ENCODE measurements at places on chromosomes 7 and 10.

- no peak for DNase-seq
Measured at GRCh38 chr10:116171505-116171904, 101.5 kb downstream of the GFRA1 start.

DNA sequence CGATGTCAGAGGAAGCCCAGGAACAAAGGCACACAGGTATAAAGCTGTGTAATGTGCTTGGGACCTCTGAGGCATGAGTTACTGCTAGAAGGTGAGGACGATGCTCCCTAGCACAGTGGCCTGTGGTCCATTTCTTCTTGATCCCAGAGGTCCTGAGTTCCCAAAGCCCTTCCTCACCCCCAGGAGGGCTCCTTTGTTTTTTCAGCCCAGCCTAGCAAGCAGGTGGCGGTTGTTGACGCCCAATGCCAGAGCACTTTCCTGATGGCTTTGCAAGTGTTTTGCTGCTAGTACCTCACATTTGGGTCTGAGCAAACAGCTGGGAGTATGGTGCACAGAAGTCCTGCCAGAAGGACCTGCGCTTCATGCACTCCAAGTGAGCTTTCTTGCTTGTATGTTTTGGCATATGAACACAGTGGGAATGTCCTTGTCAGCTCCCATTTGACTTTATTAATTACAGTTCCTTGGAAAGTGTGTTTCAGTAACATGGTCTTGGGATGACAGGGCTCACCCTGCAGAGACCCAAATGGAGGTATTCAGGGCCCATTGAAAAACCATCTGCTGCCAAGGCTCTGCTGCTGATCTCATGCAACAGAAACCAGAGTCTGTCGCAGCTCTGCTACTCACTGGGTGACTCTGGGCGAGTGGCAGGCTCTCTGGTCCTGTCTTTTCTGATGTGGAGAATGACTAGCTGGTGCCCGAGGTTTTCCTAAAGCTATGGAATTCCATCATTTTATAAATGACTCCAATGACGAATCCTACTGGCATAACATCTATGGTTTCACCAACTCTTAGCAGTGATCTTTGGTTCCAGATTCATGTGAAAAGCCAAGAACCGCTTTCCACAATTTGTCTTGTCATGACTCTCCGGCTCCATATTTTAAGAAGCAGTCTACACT is 134.9 kb downstream of the ARID5B start:
- no peak for DNase-seq

DNA sequence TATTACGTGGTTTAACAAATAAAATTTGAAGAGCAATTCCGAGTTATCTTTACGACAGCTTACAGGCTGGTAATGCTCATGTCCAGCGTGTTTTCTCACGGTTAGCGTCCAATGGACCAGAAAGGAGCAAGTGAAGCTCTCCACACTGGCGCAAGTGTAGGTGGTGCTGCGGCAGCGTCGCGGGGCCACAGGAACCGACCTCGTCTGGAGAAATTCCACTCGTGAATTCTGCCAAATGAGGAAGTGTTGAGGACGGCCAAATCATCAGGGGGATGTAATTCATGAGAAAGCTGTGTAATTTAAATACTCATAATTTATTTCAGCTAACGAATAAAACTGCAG is 350 bp upstream of the ZNF37A start:
- DNase-seq, result no peak

DNA sequence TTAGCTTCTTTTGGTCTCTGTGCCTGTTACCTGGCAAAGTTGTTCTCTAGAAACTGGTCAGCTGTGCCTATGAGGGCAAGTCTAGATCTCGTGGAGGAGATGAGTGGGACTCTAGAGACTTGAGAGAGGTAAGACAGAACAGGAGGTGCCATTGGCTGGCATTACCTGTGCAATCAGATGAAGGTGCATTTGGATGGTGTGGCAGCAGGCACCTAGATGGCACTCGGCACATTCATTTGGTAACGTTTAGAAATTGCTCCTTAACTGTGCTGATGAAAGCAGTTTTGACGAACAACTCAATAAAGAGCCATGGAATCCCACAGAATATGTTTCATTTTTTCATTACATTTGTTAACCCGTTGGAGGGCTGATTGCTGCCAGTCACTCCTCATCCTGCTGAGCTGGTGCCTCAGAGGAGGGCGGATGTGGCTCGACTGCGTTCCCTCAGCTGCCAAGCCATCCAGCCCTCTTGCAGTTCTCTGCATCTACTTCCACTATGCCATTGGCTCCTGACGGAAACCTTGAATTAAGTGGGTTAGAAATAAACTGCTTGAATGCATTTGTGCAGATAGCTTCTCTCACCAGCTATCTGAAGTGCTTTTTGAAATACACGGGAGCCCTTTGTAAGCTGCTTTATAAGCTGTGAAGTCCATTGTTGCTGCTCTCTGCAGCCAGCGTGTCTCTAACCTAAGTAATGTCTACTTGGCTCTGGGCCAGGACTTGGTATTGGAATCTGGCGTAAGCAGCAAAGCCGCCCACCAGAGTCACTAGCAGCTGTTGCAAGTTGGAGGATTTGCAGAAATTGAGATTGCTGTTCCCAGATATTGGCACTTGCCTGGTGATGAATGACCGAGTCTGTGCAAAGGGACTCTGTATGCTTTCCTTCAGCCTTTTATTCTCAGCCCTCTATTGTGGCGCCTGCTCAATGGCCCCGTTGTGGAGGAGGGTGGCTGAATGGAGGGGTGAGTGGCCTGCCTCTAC is 87.4 kb downstream of the LRRC4 start:
- no peak for DNase-seq

GRCh38 chr10:79243181-79244067 is 103.8 kb upstream of the PPIF start:
- no peak for DNase-seq

DNA sequence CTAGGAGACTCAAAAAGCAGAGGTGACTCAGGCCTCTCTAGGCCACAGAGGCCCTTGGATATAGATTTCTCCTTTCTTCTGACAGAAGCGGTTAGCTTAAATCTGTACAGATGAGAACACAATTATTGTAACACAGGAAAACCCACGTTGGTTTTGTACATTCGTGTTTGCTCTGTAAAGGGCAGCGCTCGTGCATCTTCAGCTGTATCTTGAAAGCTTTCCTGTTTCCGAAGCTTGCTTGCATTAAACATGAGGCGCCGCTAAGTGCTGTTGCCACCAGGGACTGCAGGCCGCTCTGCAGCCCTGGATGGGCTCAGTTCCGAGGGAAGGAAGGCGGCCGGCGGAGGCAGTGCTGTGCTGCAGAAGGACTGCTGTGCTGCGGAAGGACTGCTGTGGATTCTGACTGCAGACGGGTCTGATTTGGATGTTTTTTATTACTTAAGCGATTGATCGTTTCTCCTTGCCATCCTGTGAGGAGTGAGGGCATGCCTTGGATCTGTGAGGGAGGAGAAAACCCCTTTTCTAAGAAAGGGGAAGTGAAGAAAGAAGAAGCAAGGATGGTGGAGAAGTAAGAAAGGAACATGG is 53.3 kb downstream of the FHIP2A start:
- DNase-seq, result no peak

DNA sequence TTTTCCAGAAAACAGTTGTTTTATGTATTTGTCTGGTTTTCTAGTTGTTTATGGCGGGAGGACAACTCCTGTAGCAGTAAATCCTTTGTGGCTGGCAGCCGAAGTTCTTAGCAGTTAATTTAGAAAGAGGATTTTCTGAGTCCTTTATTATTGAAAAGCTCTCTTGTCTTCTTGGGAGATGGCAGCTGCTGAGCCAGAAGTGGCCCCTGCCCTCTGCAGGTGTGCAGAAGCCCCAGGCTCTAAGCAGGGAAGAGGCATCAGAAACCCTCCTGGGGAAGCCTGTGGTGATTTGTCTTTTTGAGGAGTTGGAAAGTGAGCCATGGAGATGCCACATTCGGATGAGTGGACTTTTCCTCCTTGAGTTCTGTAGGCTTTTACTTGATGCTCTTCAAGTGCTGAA is 106.3 kb downstream of the GLRX3 start:
- DNase-seq, result no peak

DNA sequence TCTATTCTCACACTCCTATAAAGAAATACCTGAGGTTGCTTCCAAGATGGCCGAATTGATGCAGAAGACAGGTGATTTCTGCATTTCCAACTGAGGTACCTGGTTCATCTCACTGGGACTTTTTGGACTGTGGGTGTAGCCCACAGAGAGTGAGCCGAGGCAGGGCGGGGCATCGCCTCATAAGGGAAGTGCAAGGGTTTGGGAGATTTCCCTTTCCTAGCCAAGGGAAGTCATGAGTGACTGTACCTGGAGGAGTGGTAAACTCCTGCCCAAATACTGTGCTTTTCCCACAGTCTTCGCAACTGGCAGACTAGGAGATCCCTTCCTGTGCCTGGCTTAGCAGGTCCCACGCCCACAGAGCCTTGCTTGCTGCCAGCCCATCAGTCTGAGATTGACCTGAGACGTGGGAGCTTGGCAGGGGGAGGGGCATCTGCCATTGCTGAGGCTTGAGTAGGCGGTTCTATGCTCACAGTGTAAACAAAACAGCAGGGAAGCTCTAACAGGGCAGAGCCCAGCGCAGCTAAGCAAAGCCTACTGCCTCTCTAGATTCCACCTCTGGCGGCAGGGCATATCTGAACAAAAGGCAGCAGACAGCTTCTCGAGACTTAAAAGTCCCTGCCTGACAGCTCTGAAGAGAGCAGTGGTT is 152.2 kb downstream of the ARL4A start:
- no peak for DNase-seq

DNA sequence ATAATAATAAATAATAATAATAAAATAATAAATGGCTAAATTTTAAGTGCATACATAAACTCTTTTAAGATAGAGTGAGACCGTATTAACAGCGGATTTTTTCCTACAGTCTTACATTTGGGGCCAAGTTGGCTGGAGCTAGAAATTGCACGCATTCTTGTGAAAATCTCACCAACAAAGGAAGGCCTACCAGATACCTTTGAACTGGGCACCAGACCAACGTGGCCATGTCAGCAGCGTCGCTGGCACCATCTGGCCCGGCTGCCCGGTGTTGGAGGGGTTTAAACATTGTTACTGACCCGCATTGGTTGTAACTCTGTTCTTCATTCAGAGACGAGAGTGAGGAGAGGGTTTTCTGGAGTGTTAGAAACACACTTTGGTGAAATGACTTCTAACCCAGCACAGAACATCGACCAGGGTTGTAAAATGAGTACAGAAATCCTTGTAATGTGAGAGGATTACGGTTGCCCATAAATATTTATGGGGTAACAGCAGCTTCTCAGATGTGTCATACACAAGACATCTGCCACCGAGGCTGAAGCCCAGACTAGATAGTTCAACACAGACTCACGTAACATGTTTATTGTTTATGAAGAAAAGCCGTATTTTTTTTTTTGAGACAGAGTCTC is 34.6 kb upstream of the UNCX start:
- no peak for DNase-seq

DNA sequence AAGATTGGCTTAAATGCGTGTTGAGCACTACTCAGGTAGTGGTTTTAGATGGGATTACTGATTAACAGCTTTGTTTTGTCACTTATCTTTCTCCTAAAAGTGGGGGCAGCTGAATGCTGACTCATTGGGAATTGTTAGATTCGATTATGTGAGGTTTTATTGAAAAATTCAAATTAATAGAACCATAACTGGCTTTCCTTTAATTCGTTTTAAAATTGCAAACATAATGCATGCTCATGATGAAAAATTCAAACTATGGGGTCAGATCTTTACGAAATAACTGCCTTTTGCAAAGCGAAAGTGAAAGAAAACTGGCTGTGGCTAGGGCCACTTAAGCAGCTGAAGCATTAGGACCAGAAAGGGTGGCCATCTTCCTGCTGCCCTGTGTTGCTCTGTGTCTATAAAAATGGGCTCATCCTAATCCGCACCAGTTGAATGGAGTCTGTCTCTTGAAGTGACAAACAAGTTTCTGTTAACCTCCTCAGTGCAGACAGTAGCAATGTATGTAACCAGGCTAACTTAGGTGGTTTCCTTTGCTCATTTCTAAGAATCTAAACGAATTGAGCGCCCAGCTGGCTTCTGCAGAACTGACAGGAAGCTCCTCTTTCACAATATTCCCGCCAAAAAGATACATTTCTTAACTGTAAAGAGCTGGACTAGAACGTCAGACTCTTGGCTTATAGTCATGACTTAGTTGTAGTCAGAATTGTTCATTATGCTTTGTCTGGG is 27.8 kb downstream of the DENND10 start:
- no peak for DNase-seq

- no peak for DNase-seq
Measured at GRCh38 chr7:6630007-6630849, 6.9 kb upstream of the ZNF316 start.

- DNase-seq, result no peak
Measured at GRCh38 chr10:74936577-74937265, 110.3 kb downstream of the KAT6B start.

GRCh38 chr10:30745953-30746352 is 116.4 kb upstream of the LYZL2 start:
- no peak for DNase-seq

GRCh38 chr7:2724453-2725177 is 36.6 kb downstream of the AMZ1 start:
- DNase-seq, result no peak

- DNase-seq, result no peak
Measured at GRCh38 chr7:69130396-69130795, 467.9 kb upstream of the AUTS2 start.

DNA sequence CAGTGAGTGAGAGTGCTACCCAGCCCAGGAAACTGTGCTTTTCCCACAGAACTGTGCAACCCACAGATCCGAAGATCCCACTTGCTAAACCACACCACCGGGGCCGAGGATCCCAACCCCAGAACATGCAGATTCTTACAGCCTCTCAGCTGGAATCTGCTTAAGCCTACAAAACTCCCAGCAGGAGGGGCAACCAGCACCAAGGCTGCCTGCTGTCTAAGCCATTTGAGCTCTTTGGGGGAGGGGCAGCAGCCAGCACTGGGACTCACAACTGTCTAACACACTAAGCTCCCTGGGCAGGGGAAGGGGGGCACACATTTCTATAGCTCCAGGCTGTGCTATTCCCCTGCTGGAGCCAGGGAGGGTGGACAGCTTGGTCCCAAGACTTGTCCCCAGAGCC is 529.9 kb downstream of the XPNPEP1 start:
- DNase-seq, result no peak

DNA sequence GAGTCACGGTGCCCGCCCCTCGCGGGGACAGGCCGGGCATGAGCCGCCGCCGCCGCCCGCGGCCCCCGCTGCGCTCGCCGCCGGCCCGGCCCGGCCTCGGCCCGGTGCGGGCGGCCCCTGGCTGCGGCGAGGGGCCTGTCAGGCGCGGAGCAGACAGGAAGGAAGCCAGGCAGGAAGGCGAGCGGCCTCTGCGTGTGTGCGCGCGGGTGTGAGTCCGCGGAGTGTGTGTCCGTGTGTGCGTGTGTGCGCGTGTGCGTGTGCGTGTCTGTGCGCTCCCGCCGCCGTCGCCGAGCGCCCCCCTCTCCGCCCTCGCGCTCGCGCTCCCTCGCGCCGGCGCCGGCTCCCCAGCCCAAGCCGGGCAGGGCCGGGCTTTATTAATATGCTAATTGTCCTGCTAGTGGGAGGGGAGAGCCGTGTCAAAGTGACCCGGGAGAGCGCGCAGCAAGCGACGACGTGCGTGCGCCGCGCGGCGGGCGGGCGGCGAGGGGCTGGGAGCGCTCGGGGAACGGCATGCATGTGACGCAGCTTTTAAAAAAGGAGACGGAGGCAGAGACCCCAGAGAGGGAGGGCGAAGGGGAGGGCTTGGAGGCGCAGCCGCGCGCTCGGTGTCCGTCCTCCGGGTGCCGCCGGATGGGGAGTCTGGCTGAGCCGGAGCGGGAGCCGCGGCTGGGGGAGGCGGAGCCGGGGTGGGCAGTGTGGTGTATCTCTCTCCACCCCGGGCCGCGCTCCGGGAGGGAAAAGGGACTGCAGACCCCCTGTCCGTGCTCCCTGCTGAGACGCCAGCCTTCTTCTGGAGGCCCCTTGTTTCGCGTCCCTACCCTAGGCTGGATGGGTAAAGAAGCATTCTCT is at the start of gene LDB1:
TSS of gene LDB1 (minus strand) at position 227 of the 849 bp plus-strand sequence. CDS start 258 bp downstream, outside the sequence.
- DNase-seq, result no peak
